ENCODE measurements at places on chromosomes 4 and X.

DNA sequence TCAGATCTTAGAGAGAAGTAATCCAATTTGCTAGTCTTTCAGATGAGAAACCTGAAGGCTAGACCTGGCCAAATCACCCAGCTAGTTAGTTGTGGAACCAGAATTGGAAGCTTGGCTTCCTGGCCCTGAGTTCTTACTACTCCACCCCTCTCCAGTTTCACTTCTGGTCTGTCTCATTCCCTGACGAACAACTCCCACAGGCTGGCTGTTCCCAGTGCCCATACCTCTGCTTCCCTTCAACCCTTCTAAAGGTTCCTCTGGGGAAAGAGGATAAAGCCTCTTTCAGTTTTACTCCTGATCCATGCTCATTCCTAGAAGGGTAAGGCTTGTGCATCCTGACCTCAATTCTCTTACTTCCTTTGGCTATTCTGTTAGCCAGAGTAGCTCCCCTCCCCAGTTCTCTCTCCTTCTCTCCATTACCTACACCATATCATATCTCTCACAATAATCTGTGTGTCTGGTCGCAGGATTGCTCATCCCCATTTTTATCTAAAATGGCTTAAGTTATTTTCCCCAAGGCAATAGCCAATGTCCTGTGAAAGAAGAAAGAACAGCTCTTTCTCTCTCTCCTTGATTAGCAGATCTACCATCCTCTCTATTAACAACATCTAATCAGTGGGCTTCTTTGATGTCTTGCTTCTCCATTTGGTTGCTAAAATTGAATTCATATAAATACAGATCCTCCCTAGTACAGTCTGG lies 155.0 kb upstream of the MAOA start:
- no peak for DNase-seq

DNA sequence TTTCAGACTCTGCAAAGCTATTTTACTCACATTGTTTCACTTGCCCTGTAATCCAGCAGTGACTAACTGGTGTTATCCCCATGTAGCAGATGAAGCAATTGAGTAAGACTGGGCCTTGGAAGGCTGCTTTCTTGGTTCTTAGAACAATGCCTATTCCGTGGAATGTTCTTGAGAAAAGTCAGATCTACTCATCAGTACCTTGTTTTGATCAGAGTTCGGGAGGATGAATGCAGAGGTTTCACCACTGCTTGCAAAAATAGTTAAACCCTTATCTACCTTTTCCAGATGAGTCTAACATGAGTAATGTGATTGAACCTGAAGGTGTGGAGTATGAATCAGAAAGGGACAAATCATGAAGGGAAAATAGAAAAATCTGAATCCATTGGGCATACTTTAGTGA lies 1.8 kb downstream of the MAOB start:
- no peak for DNase-seq

- DNase-seq: no peak
Measured at GRCh38 chr4:6154875-6155274, 45.5 kb downstream of the JAKMIP1 start.

GRCh38 chrX:81168391-81168790 lies 33.3 kb downstream of the HMGN5 start:
- DNase-seq: no peak

DNA sequence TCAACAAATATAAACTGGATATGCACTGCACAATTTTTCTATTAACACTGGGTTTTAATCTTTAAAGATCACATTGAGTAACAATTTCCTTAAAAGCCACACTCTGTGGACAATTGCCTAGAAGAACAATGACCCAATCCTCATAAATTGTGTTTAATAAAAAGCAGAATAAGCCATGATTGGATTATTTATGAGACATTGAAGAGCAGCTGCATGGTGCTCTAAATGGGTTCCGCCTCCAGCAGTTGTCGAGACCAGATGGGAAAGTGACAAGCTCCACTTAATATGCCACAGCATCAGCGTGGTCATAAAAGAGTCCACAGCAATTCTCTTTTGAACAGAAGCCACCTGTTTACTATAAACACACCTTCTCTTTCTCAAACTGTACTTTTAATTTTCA lies 635.2 kb upstream of the FRG1 start:
- no peak for DNase-seq

DNA sequence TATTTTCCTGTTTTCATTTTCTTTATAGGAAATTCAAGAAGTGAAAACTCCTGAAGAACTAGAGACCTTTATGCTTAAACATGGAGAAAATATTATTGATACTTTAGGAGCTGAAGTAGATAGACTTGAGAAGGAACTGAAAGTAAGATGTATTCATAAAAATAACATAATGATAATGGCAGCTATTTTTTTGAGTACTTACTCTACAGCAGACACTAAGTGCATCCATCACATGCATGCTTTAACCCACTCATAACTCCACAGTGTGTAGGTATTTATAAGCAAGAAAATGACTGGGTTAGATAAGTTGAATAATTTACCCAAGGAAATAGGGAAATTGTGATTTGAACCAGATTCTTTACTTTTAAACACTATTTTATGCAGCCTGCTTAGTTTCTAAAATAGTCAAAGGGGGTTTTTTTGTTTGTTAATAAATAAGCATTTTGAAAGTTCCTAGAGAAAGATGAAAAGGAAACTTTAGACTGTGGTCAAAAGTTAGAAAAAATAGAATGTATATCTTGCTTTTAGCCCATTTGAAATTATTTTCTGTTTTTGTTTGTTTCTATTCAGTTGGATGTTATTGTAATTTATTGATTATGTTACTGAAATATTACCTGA lies 74.2 kb downstream of the BEND4 start:
- no peak for DNase-seq

GRCh38 chrX:5898463-5898862 lies 330.2 kb downstream of the NLGN4X start:
- no peak for DNase-seq

- no peak for DNase-seq
Measured at GRCh38 chr4:123937581-123937980, 541.0 kb downstream of the SPRY1 start.

DNA sequence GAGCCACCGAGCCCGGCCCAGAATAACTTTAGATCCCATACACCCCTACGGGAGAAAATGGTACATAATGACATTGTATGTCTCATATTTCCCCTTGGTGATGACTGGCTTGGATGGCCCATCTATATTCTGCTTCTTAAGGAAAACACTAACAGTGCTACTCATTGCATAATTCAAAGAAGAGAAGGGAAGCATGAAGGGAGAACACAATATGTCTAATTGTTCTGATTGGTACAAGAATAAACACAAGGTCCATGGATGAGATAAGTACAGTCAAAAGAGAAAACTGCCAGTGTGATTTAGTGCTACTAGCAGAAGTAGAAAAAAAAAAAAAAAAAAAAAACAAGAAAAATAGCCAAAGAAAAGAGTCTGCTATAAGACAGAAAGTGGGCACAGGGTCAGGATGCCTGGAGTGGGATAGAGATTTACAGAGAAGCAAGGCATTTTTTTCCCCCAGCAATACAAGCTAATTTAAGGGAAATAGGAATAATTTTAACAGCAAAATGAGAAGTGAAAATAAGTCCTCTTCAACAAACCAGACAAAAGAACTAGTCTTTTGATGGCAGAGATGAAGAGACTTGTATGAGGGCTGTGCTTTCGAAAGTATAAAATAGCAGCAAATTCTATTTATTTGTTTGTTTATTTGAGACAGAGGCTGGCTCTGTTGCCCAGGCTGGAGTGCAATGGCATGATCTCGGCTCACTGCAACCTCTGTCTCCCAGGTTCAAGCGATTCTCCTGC lies 96.5 kb upstream of the MAP3K15 start:
- no peak for DNase-seq

- peak; percentile 17 for DNase-seq
Measured at GRCh38 chr4:8725071-8725841, 132.7 kb downstream of the CPZ start.

DNA sequence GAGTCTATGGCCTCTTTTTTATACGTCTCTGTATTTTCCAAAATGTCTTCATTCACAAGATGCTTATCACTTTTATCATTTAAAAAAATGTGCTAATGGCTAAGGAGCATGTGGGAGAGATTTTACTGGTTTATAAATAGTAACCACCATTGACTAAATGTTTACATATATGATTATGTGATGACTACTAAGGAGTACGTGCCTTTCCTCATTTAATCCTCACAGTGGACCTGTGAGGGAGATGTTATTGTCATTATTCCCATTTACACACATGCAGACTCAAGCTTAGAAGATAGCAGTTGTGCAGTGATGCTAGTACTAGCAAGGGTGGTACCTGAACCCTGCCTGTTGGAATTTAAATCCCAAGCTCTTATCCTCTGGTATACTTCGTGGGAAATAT lies 2.4 kb downstream of the SRD5A3 start:
- no peak for DNase-seq

- no peak for DNase-seq
Measured at GRCh38 chr4:22215084-22215483, 266.5 kb upstream of the KCNIP4 start.

- no peak for DNase-seq
Measured at GRCh38 chr4:62901101-62901500, 1508.1 kb downstream of the TECRL start.
